Stimulated activated CD8-positive, alpha-beta memory T cell treated with anti-CD3 and anti-CD28 coated beads, Interleukin-4, amount 100 ng/mL, for 1 hour (primary cell): ENCODE measurements at places on chromosomes 1 and 21.

- no peak for DNase-seq
Measured at GRCh38 chr1:222182641-222183040, 365.3 kb downstream of the HHIPL2 start.

- DNase-seq = no peak
Measured at GRCh38 chr1:6074192-6074901, 28.7 kb downstream of the KCNAB2 start.

DNA sequence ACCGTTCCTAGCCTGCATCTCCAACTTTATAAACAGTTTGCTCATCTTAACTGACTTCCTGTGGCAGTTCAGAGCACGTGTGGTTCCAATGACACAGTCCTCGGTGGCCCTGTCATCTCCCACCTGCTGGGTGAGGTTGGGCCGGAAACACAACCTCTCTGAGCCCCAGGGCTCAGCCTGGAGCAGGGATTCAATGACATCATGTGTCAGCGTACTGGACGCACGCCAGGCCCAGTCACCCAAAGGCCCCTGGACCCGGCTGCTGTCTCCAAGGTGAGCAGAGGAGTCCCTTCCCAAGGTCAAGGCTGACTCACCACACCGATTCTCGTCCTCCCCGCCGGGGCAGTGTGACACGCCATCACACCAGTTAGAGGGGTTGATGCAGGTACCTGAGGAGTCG, 19.9 kb downstream of the TMPRSS2 start:
- DNase-seq = no peak

DNA sequence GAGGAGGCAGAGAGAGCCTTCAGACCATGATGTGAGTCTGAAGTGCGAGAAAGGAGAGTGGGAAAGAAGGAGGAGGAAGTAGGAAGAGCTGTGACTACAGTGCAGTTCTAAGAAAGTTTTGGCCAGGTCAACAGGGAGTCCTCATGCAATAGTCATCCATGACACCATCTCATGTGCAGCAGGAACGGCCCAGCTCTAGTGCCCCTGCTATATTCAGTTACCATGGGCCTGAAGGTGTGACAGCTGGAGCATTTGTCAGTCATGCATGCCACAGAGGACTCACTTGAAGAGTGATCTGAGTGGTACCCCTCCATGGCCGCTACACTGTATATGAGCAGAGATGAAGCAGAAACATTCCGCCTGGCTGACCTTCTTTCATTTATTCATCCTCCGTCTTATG, 77.9 kb downstream of the OMA1 start:
- no peak for DNase-seq

DNA sequence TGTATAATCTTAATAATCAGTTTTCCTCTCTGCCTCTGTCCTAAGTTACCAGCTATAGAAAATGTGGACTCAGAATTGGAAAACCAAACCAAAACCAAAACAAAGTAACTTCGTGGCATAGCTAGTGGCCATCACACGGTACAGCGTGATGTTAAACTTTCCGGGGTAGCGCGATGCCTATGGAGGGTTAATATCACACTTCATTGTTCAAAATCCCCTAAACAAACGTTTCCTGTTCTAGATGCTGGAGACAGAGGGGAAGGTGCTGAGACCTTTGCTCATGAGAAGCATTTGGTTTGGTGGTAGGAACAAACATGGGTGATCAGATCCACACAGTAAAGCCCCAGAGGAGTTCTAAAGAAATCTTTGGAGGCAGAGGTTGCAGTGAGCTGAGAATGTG, 4.9 kb downstream of the AADACL4 start:
- no peak for DNase-seq

DNA sequence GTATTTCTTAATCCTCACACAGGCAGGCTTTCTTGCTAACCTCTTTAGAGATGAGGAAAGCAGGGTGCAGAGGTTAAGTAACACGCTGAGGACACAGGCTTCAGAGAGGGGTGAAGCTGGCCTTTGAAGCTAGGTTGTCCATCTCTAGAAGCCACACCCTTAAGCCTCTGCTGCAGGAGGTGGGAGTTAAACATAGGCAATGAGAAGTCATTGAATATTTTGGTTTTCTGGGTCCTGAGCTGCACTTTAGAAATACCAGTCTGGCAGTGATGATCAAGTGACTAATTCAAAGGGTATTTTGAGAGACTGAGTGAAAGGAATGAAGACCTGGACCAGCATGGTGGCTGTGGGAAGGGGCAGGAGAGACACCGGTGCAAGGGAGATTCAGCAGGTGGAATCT, 9.9 kb downstream of the KCNJ15 start:
- DNase-seq = no peak
